ENCODE measurements at places on chromosomes 2 and 18. TPM values are rescaled to one million over a fixed set of nuclear protein-coding genes. Genes with fewer than 3 reads are reported as not detected.

MARCO gene
- total RNA-seq = 0.54 TPM

LYG1 gene
- 3.8 TPM for total RNA-seq

PHLPP1 gene
- 14.7 TPM for total RNA-seq

DNA sequence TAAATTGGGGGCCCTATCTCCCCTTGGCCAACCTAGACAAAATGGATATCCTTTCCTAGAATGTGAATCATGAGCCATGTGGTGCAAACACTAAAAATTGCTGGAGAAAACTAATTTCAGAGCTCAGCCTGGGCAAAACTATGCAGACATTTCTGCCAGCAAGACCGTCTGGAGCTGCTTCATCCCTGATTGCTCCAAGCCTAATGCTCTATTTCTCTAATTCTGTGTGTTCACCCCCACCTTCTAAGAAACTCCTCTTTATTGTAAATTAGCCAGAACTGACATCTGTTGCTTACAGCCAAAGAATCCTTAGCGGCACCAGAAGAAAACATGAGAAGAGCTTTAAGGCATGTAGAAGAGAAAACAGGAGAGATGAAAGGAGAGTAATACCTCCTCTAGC, 337.7 kb upstream of the CHAC2 start:
- no peak for DNase-seq

GRCh38 chr2:20585359-20585709, 65.6 kb downstream of the HS1BP3 start:
- no peak for DNase-seq

- no peak for DNase-seq
Observed at GRCh38 chr2:118032169-118033013, 18.5 kb upstream of the CCDC93 start.

CHRND gene
- not detected for total RNA-seq

DNA sequence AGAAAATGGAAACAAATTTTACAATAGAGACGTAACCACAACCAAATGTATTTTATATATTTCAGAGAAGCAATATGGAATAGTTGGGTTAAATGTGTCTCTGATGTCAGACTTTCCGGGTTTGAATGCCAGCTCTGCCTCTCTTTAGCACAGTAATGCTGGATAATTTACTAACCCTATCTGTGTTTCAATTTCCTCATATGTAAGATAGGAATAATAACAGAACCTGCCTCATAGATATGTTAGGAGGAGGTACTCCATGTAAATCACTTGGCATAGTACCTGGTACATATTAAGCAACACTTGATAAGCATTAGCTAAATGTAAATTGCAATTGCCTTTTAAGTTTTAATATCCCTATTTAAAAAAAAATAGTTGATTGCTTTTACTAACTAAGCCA, 231.3 kb upstream of the ZC3H15 start:
- no peak for DNase-seq

- no peak for DNase-seq
Observed at GRCh38 chr18:6920099-6920955, 190.8 kb downstream of the ARHGAP28 start.

C18orf54 gene
- total RNA-seq = 10.0 TPM

ELP2 gene
- total RNA-seq = 109 TPM

DNA sequence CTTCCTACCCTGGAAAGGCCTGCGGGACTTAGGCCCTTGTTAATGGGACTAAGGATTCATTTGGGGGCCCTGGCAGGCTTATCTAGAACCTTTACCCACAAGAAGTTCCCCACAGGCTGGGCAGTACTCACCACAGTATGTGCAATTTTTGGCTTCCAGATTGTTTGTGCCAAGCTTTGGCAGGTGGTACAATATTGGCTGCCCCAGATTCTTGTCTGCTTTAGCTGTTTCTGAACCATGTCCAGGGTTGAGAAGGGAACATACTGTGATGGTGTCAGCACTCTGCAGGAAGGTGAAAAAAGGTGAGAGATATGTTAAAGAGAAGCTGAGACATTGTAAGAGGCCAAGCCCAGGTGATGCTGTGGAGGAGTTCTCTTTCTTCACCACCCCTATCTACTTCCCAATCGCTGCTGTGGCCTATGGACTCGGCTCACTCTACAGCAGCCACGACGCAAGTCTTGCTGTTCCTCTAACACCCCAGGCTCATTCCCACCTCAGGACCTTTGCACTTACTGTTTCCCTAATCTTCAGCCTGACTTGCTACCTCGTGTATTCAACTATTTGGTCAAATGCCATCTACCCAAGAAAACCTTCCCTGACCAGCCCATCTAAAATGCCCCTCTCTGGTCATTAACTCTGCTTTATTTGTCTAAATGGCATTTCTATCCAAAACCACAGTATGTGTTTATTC, 9.2 kb downstream of the SLC4A5 start:
- DNase-seq = no peak

ANO7 gene
- 0.84 TPM for total RNA-seq

PDE1A gene
- total RNA-seq = 0.12 TPM

GRCh38 chr2:143937723-143938350, 582.1 kb downstream of the ZEB2 start:
- no peak for DNase-seq

DNA sequence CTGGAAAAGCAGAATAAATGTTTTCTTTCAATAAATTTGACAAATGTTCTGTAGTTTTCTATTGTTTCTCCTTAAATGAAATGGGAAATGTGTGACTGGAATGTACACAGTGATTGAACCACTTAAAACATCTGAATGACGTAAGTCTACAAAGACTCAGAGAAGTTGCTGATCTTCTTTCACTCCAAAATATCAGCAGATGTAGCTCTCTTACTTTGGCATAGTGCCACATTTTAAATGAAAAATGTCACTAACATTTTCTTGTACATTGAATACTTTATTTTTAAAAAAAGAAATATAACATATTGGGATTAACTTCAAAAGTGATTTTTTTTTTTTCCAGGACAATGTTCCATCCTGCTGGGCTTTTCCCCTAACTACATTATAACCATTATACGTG, 565.6 kb downstream of the TMEM182 start:
- DNase-seq = no peak

BOLL gene
- not detected for total RNA-seq

DNA sequence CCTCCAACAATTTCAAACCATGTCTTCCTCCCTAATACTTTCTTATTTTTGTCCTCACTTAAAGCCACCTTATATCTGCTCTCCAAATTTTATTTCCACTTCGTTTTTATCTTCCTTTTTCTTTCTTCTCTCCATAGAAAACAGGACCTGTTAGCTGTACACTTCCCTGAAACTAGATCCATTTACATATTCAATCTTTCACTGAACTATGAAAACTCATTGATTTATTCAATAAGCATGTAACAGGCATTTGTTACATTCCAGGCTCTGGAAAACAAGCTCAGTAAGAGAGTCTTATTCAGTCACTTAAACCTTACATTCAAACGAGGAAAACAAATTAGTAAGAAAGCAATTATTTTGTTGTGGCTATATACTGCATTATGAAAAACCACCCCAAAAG, 1225.3 kb downstream of the SUCLG1 start:
- DNase-seq = no peak

DNA sequence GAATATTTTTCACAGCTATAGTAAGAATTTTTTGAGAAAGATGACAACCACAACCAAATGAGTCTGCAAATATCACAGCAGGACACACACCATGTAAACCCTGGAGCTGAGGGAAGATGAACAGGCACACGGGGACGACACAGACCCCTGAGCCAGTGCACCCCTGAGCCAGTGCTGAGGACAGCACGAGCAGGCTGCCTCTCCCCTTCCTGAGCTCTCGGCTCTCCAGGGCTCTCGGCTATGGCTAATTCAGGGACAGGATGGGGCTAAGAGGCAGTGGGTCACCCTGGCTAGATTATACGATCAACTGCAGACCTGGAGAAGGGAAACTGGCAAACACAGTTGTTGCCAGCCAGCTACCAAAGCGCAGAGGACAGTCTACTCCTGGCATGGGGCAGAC, 41.4 kb downstream of the TGFBRAP1 start:
- DNase-seq = no peak

PREPL gene
- total RNA-seq = 31.1 TPM

DNA sequence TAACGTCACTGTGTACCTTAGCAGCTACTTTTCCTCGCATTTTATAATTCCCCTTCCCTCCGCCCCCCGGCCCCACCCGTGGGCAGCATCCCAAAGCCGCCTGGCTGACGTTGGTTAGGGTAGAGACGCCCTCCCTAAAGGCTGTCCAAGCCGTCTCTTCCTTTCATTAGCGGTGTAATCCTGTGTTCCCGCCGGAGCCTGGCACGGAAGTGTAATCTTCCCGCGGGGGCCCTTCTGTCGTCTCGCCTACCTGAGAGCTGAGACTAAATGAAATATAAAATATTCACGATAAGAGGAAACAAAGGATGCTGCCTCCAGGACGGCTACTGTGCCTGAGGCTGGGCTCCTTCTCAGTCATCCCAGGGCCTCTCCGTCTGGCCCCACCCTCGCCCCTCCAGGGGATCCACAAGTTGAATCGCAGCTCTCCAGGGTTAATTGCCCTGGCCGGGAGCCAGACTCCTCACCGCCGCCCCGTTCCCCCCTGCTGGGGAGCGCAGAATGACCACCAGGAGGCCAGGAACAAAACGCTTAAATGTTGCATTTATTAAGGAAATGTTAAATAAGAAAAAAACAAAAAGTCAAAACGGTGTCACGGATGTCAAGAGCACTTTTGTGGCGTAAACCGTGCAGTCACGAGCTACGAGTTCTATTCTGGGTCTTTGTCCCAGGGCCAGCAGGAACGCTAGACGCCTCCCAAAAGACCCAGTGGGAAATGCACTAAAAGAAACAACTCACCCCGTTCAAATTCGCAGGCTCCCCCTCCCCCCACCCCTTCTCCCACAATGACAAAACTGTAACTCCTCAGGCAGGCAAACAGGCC, 1.5 kb downstream of the RPRM start:
- no peak for DNase-seq

MYO5B gene
- total RNA-seq = 32.1 TPM

FIGN gene
- not detected for total RNA-seq

SMYD5 gene
- total RNA-seq = 37.4 TPM

Data from HCT116 (cell line).